ENCODE measurements at places on chromosomes 1 and 21. TPM values are rescaled to one million over a fixed set of nuclear protein-coding genes. Genes with fewer than 3 reads are reported as not detected.

DNA sequence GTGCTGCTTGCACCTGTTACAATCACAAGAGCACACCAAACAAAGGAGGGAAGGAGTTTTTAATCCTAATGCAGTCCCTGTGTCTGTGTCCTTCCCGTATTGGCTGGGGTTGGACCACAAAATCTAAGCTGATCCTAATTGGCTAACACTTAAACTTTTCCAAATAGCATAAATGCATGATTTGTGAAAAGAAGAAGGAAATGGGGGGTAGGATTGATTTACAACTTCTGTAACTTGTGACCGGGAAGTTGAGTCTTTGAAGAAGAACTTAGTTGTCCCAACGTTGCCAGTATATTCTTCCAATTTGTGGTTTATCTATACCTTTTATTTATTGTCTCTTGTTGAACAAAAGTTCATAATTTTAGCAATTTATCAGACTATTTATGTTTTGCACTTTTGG, 11.8 kb upstream of the IPP start:
- DNase-seq: no peak

DNA sequence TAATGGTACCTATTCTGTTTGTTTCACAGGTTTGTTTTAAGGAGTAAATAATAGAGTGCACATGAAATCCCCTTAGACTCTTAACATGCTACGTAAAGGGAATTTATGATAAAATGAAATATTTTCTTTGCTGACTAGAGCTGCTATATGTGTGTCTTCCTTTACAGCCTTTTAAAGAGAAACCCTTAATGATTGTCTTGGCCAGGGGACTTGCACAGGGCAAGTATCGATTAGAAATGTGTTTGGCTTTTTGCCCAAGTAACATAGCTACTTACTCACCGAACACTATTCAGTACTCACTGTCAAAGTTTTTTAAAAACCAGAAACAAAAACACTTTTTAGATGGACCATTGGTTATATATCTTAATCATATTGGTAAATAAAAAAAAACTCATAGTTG, 71.3 kb upstream of the KIAA1614 start:
- no peak for DNase-seq

- peak; percentile 99 for DNase-seq
Measured at GRCh38 chr1:112700290-112701226, 6.4 kb downstream of the RHOC start.

DNA sequence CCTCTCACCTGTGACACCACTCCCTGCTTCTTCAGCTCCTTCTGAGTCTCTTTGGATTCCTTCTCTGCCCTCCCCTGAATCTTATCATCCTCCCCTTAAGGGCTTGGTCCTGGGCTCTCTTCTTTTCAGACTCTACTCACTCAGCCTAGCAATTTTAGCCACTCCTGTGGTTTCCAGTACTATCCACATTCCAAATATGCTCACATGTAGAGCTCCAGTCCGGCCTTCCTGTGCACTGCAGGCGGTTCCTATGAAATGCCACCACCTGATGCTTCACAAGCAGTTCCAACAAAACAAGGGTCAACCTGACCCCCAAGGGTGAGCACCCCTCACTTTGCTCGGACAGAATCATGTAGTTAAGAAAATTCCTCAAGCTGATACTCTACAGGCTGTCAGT, 35.9 kb downstream of the MAB21L3 start:
- no peak for DNase-seq

- no peak for DNase-seq
Measured at GRCh38 chr1:40697436-40697835, 5.9 kb downstream of the NFYC start.

DNA sequence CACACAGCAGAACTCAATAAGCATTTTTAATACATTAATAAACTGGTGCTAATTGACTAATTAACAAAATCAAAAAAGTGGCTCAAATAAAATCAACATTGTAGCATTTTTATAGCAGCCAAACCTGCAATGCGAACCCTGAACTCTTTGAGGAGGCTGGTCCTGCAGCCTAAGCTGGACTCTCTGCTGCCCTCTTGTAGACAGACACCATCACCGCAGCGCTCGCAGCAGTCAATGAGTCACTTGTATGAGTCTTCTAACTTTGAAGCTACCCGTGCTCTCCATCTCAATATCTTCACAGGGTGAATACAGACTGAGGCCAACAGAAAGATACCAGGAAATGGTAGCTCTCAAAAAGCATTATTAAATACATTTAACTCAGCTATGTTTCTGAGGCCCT, 9.7 kb upstream of the KRTAP7-1 start:
- DNase-seq: no peak

DNA sequence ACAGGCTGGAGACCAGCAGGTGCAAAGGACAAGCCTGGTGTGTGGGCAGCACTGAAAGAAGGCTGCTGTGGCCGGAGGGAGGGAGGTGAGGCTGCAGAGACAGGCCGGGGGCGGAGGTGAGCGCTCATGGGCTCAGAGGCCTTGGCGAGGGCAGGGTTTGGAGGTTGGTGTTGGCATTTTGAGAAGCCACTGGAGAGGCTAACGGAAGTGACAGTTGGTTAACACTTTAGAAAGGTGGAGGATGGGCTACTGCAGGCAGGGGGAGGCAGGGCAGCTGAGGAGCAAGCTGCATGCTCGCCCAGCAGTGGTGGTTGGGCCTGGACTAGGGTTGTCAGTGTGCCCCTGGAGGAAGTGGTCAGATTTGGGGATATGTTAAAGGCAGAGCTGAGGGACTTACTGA, 37.5 kb downstream of the QSOX1 start:
- DNase-seq: no peak

Gene KMO
- total RNA-seq: not detected

Gene ILDR2
- total RNA-seq: not detected

Gene ALX3
- total RNA-seq: not detected

Gene RHD
- total RNA-seq: 0.20 TPM

Gene HORMAD1
- not detected for total RNA-seq

Data from lung microvascular endothelial cell (primary cell).